ENCODE measurements at places on chromosomes 2 and 18.

GRCh38 chr2:133653056-133653455 is 84.8 kb upstream of the NCKAP5 start:
- no peak for DNase-seq

- DNase-seq, result no peak
Measured at GRCh38 chr2:120712180-120712681, 23.4 kb upstream of the GLI2 start.

DNA sequence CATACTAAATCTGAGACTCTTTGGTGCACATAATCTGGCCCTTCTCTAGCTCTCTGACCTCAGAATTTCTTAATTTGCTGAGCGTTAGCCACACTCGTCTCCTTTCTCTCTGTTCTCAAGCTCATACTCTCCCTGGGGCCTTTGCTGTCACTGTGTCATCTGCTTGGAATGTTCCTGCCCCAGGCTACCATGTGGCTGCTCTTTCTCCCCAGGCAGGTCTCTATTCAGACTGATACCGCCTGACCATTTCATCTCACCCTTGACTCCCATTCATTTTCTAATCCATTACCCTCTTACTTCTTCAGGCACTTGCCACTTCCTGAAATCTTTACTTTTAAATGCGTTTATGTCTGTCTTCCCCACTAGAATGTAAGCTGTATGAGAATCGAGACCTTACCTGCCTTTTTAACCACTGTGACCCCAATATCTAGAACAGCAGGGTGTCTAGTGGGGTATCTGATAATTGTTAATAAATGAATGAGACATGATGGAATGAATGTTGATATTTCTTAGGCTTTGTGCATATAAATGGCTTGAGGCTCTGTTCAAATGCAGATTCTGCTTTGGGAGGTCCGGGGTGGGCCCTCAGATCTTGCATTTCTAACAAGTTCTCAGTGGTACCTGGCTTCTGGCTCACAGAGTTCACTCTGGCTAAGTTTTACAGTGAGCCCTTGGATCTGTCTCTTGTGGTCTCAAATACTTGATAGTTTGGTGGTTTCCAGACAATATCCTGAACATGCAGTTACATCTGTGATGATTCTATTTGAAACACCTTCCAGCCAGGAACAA is 89.9 kb upstream of the EPC2 start:
- DNase-seq, result no peak

GRCh38 chr2:56898986-56899385 is 715.2 kb downstream of the CCDC85A start:
- DNase-seq, result no peak

Data from NCI-H1105 treated with DMSO at 0.1 percent for 48 hours (cell line).